ENCODE measurements at places on chromosomes 2 and 18. TPM values are rescaled to one million over a fixed set of nuclear protein-coding genes. Genes with fewer than 3 reads are reported as not detected.

ALK gene
- not detected for total RNA-seq

CTAGE1 gene
- not detected for total RNA-seq

CRYGD gene
- total RNA-seq: not detected

TMEM182 gene
- 4.4 TPM for total RNA-seq

SERPINB12 gene
- total RNA-seq: not detected
